ENCODE measurements at places on chromosomes 16 and 17.

DNA sequence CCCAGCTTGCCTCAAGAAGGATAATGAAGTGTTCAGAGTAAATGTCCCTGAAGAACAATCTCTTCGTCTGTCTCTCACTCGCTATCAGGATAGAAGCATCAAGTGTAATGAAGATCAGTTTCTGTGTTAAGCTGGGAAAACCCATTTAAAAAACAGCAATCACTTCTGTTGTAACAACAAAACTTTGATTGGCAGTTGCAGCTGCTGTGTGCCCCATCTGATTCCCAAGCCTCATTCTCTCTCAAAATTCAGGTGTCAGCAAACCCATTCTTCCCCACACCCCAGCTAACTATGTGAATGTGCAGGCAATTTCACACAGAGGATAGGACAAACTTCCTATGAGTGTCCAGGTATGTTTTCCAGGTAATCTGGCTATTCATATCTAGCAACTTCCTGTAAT is 2.4 kb upstream of the HNF1B start:
- no peak for DNase-seq

DNA sequence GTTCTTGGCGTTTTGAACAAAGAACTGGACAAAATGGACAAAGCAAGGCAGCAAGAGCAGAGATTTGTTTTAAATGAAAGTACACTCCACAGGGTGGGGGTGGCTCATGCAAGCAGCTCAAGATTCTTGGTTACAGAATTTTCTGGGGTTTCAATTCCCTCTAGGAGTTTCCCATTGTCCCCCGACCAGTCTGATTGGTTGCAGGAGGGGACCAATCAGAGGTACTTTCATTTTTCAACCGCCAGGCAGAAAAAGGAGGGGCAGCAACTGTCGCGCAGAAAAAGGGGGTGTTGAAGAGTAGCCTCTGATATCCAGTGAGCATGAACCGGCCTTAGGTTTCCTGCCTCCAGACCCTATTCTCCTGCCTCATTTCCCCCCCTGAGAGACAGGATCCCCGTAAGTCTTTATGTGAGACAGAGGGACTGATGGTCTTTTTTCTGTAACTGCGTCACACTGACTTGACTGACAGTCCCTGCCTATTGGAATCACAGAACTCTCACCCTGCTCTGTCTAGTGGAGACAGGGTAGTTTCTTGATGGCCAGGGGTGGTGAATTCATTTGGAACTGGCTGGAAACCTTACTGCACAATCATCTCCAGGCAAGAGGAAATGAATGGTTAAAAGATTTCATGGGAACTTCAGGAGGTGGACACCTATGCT is 59.4 kb upstream of the ALOX12 start:
- DNase-seq, result no peak

DNA sequence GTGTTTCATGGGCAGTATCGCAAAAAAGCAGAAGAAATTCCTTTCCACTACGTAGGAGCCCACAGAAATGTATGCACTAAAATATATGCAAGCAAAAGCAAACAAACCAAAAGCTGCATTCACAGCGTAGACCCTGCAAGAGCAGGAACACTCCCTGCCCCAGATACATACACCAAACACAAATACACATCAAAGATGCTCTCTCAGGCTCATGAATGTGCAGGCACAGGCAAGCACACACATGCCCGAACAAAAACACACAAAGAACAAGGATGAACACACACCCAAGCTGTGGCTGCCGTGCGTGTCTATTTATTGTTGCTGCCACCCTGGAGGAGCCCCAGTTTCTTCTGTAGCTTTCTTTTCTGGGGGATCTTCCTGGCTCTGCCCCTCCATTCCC is 1.7 kb downstream of the NUPR1 start:
- no peak for DNase-seq

DNA sequence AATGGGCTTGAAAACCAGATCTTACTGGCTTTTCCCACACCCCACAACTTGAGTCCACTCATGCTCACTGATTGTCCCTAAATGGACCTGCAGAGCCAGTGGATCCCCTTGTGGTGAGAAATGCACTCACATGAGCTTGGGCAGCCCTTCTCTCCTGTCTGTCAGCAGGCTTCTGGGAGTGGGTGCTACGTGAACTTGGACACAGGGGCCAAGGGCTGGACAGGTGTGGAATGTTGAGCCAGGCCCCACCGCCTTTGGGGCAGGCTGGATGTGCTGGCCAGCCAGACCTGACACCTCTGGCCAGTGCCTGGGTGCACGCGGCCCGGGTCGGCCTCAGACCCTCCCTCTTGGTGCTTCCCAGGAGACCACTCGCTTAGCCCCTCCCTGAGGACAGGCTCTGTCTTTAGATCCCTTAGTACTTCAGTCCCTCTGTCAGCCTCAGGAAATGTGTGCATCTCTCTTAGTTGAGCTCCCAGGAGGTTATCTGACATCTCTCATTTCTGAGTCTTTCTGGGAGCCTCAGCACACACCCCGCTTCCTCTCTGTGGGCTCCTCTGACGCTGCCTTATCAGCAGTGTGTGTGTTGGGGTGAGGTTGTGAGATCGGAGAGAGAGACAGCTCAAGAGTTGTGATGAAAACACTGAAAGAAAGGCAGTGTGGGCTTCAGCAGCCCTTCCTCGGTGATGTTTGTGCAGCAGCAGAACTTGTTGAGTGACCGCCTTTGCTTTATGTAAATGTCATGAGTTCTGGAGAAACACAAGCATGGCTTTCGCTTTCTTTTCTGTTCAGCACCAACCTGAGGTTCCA is 117.0 kb downstream of the RAB11FIP4 start:
- DNase-seq, result no peak

DNA sequence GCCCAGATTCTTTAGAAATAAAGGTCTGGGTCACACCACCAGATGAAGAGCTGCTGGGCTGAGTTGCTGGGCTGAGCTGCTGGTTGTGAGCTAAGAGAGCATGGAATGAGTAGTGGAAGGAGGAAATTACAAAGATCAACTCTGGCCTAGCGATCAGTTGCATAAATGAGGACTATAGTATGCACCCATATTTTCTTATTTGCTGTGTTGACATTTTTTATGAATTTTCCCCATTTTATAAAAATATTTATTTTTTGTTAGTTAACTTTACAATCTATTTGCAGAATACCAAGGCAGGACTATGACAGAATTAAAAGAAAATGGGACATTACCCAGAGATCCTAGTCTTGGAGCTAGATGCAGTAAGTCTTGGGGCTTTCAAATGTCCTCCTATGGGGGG is 23.6 kb upstream of the SLC13A2 start:
- DNase-seq, result no peak

GRCh38 chr17:73359987-73360410 is 48.2 kb upstream of the CDC42EP4 start:
- DNase-seq, result no peak

DNA sequence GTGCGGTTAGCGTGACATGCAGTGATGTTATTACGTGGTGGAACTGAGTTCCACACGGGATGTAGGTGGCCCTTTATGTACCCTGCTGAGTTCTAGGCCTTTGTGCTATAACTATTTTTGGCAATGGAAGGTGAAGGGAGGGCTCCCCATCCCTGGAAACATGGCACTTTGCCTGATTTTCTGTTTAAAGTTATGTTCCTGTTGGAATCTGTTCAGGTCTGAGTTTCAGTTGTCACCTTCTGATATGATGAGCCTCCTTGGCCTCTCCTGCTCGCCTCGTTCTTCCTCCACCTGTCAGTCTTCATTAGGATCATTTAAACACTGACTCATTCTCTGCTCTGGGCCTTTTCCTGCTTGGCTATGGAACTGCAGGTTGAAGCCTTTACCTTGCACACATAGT is 200.6 kb downstream of the FTO start:
- DNase-seq, result no peak

DNA sequence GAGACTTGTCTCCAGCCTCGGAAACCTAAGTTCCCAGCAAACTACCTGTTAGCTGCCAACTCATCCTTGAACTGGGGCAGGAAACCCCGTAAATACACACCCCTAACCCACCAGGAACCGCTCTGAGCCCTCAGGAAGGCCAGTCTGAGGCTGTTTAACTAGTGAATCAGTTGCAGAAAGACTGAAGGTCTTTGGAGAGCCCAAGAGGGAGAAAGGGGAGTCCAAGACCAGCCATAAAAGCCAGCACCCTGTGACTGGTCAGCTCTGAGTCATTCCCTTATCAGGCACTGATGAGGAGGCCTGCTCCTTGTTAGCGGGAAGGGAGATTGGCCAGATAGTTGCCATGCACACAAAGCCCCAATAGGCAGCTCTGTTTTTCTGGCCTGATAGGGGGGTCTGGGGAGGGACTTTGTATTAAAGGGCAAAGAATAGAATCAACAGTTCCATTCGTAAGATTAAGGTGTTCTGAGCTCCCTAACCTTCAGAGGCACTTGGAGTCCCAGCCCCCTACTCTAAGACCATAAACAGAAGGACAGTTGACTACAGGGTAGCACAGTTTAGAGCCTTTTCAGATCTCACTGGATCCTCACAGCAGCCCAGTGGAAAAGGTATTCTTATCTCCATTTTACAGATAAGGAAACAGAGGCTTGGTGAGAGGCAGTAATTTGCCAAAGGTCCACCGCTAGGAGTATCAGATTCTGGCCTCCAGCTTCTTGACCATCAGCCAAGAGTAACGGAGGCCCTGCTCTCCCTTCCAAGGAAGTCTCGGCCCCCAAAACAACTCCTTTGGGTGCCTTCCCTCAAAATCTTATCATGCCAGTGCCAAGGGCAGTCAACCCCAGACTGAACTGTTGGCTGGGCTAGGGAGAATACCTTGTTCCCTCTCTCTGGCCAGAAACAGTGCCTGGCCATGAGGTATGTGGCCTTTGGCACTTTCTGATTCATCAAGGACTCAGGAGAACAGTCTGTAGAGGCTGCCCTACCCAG is 2.2 kb upstream of the KRT19 start:
- DNase-seq, result peak; percentile 96

GRCh38 chr17:77253611-77254051 is 112.9 kb downstream of the SEC14L1 start:
- peak; percentile 73 for DNase-seq

- DNase-seq, result peak; percentile 76
These were observed 252.3 kb downstream of the SNX29 start for GRCh38 chr16:12228602-12229499.

- DNase-seq, result peak; percentile 77
These were observed 10.0 kb downstream of the BAIAP2 start for GRCh38 chr17:81044764-81045589.

All from iris pigment epithelial cell (primary cell).